ENCODE measurements at places on chromosomes 3 and 15.

- no peak for DNase-seq
Observed at GRCh38 chr3:86047161-86047560, 943.8 kb downstream of the VGLL3 start.

DNA sequence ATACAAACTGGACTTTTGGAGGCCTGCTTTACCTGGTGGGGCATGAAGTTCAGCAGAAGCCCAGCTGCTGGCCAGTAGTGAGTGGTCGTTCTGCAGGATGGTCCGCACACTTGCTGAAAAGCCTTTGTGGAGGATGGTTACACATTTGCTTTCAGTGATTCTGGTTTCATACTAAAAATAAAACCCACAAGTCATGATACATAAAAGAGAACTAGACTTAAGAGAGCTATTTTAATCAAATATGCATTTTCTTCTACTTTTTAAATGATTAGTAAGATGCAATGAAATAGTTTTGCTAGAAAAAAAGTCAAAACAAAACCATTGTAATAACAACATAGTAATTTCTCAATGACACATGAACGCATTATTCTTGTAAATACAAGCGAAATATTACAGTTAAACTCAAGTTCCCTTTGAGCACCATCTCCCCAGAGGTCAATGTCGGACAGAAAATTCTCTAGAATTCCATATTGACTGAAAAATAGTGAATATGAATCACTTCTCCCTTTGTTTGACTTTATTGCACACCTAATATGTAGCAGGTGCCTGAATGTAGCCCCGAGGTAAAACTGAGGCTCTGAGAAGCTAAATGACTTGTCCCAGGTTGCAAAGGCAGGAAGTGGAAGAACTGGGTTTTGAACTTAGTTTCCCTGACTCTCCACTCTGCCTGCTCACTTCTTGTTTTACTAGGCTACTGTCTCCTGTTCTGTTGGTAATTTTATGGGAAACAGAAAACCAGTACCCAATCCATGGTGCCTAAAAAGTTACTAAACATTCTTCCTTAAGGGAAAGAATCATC is 8.3 kb downstream of the IL5RA start:
- no peak for DNase-seq

DNA sequence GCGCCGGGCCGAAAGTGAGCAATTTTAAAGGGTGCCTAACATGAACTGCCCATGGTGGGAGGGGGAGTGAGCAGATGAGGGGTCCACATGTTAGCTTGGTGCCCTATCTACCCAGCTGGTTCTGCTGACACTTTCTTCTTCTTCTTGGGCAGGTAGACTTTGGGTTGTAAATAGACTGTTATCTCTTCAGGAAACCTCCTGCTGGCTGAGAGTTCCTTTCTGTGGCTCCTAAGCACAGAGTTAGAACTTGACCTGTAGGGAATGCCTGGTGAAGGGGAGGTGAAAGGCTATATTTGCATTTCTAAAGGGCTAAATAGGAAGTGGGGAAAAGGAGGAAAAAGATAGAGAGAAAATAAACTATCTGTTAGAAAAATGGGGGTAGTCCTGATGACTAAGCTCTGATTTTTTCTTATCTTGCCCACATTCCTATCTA is 521.4 kb upstream of the TGFBR2 start:
- no peak for DNase-seq

- DNase-seq, result peak; percentile 3
Observed at GRCh38 chr3:18891641-18892040, 256.7 kb upstream of the KCNH8 start.

- no peak for DNase-seq
Observed at GRCh38 chr15:99230867-99231266, 18.5 kb downstream of the TTC23 start.

DNA sequence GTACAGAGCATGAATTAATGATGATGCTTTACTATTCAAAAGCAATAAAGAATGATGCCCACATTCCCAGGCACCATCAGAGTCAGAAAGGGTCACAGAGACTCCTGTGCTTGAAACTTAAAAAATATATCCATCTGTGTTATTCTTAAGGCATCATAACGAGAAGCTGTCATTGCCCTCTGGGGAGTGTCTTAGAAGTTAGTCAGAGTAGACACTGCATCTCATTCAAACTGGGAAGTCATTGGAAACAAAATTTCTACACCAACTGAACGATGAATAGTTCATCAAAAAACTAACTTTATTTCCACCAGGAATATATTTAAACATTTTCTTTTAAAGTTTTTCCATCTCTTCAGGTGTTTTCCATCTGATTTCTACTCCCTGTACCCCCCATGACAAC is 122.9 kb downstream of the RFTN1 start:
- DNase-seq, result no peak

DNA sequence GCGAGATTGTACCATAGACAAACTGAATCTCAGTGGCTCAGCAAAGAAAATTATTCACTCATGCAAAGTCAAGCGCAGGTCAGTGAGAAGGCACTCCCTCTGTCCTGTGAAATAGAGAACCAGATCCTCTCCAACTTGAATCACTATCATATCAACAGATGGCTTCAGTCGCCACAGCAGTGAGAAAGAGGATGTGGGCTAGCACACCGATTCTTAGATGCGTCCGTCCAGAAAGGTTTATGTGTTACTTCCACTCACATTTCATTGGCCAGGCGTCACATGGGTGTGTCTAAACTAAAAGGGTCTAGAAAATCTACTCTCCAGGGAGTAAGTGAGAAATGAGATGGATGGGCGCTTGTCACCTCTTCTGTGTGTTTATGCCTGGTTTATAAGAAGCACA is 141.6 kb upstream of the KBTBD8 start:
- peak; percentile 2 for DNase-seq

DNA sequence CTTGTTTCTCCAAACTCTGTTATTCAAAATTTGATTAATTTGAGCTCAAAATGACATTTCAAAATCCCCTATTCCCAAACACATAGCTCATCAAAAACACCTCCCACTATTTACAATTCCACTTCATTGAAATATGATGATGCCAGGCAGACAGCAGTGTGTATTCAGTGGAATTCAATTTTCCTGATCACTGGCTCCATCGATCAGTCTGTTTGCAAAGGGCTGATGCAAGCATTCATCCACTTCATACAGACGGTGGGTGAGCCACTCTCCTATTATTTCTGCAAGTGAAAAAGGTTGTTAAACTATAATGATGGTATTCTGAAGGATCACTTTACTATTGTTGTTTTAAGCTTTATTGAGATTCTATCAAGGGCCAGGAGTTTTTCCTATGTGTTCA is 90.7 kb downstream of the RTP4 start:
- no peak for DNase-seq

DNA sequence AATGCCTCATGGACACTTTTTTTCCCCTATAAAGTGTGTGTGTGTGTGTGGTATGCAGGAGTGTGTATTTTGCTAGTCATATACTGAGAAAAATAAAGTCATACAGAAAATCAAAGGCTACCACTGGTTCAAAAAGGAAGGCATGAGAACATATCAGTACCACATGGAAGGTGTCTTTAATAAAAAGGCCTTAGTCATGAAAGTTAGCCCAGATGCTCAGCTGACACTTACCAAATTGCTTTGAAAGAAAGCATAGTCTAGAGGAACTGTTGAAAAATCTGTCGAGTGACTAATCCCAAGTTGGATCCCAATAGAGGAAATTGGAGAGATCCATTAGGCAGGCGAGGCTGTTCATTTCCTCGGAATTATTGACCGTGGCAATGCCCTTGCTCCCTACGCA is 432.9 kb upstream of the CFAP20DC start:
- no peak for DNase-seq

GRCh38 chr3:176579711-176580185 is 617.5 kb downstream of the TBL1XR1 start:
- no peak for DNase-seq

All from CD4-positive, alpha-beta T cell treated with Interleukin-12 subunit alpha and Interleukin-12 subunit beta, for 1 hour (primary cell).